ENCODE measurements at places on chromosomes 2 and 18.

DNA sequence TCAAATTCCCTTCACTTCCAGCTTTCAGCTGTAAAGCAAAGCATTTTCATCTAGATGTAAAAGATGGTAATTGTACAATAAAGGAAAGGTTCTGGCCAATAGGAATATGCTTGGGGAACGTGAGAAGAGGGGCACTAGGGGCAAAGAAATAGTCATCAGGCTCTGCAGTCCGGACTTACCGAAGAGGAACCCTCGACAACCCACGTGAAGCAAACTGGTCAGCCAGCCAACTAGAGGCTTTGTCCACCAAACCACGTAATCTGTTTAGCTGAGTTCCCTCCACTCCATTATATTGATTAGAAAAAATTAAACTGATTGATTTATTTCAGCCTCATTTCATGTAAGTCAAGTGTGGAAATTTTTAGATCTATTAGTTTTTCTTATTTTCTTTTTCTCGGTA, 300.4 kb upstream of the FANCL start:
- no peak for DNase-seq

GRCh38 chr18:49285627-49286026, 174.8 kb downstream of the DYM start:
- DNase-seq: no peak

DNA sequence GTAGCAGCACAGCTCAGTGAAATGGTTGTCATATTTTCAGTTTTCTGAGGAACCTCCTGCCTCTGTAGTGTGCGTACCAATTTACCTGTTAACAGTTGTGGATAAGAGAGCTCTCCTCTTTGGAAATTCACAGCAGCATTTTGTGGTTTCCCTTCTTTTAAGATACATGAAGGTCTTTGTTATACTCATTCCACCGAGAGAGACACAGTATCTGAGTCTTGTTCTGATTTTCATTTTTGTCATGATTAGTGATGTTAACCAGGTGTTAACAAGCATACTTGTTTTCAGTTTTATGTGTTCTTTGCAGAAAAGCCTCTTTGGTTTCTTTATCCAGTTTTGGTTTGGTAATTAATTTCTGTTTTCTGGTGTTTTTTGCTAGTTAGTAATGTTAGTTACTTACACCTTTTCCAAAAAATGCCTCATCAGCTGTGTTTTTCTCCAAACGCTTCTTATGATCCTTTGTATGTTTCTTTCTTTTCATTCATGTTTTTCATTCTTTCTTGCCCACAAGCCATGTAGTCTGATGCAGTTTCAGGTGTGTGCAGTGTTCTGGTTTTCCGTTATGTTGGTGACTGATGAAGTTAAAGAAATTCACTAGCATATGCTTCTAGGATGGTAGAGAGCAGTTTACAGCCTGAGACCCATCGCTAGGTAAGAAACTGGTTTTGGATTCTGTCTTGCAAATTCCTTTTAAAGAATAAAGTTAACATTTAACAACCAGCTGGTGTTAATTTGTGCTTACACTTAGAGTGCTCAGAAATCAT, 30.1 kb downstream of the CCDC74A start:
- no peak for DNase-seq

- DNase-seq: no peak
Measured at GRCh38 chr2:56589835-56590234, 406.0 kb downstream of the CCDC85A start.

DNA sequence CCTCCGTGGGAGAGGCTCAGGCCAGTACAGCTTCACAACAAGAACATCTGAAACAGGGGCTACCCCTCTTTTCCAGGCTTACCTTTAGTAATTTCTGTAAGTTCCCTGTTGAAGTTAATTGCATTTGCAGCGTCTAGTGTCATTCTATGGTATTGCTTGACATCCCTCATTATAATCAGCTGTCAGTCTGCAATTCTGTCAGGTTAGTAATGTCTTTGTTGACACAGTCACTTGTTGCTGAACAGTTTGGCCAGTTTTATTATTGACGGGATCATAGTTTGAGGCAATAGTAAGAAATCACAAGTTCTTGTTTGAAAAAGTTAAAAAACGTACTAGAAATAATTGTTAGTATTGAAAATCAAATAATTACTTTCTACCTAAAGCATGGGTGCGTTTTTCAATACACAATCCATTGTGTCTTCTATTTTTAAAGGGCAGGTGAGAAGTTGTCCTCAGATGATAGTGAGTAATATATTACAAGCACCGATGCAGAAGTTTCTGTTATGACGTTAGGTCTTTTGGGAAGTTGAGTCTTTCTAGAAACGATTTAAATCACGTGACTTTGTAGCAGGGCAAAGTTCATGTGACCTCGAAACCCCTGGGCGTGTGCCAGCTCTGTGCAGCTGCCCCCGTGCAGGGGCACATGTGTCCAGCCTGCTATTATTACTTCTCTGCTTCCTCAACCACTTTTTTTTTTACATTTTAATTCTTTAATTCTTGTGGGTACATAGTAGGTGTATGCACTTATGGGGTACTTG, 49.5 kb upstream of the MBP start:
- no peak for DNase-seq

- DNase-seq: no peak
Measured at GRCh38 chr2:101900375-101900774, 91.4 kb upstream of the IL1R2 start.

DNA sequence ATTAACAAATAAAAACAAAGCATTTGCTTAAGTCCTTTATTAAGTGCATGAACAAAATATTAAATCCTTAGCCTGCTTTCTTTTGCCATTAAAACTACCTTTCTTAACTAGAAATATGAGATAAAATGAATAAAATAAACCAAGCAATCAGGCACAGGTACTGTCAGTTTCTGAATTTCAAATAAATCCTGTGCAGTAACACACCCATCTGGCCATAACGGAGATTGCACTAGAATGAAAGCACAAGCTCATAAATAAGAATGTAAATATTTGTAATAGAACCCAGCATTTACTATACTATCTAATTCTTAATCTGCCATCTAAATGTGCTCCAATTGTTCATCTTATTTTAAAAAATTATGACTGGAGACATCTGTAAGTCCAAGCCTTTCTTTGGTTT, 31.9 kb downstream of the PRKRA start:
- DNase-seq: peak; percentile 23

- DNase-seq: no peak
Measured at GRCh38 chr18:57915865-57916582, 112.9 kb upstream of the ATP8B1 start.
